ENCODE measurements at places on chromosomes 16 and 17.

DNA sequence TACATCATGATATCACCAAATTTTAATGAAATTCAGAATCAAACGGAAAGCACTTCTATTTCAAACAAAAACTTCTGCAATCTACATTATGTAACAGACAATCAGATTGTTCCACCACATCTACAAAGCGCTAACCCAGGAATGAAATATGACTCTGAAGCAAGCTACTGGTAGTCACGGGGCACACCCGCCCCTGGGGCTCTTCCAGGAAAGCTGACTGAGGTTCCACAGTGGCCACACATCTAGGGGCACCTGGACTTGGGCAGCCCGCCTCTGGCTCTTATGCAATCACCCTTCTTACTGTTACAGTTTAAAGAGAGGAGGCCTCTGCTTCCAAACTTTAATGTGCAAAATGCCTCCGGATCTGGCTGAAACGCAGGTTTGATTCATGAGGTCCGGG lies 27.5 kb downstream of the ZCCHC14 start:
- DNase-seq = peak; percentile 87

GRCh38 chr17:44318077-44318892 lies 6.3 kb downstream of the SLC25A39 start:
- no peak for DNase-seq

DNA sequence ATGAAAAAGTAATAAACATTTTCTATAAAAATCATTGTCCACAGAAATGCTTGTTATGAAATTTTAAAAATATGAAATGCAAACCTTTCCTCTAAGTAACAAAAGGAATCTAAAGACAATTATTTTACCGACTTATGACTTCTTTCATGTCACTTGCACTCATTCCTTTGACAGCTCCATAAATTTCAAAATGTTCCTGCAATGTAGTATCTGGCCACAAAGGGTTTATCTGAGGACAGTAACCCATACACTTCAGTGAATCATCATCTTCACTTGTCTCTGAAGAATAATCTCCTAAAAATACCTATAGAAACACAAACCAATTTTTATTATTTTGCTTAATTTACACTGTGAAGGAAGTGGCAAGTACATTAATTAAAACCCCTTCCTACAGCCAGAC lies 25.6 kb upstream of the ABCA10 start:
- no peak for DNase-seq

- DNase-seq = no peak
Observed at GRCh38 chr17:8005357-8005756, 2.9 kb downstream of the GUCY2D start.

DNA sequence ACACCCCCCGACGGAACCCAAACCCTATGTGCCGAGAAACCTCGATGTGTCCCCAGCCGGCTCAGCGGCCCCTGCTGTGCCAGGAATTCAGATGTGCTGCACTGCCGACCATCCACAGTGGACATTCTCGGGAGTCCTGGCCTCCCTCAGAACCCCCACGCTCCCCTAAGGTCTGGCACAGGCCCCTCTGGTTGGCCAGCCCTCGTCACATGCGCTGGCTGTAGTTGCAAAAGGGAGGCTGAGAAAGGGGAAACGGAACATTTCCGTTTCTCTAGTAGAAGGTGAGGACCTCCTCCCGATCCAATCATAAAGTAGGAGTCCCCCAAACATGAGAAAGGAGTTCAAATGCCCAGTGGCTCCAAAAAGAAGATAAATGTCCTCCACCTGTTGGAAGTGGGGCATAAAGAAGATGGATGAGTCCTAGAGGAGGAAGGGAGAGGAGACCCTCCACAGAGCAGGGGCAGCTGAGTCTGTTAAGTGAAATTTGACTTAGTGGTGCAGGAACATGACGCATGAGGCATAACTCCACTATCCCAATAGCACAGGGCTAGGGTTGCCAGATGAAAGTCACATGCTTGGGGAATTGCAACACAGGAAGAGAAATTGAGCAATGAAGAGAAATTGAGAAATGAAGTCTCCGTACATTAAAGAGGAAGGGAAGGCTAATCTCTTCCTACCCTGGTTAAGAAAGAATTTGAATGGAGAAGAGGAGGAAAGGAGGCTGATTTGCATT lies 49.3 kb upstream of the WSB1 start:
- DNase-seq = peak; percentile 96

GRCh38 chr16:66919569-66920298 lies 1.0 kb upstream of the CDH16 start:
- no peak for DNase-seq

- DNase-seq = peak; percentile 75
Observed at GRCh38 chr17:57861000-57861789, 11.4 kb upstream of the MRPS23 start.

- DNase-seq = no peak
Observed at GRCh38 chr17:53390575-53390974, 432.2 kb upstream of the KIF2B start.

- DNase-seq = no peak
Observed at GRCh38 chr17:83037084-83037873, 42.1 kb upstream of the METRNL start.

GRCh38 chr17:60398227-60398959 lies 6.5 kb upstream of the USP32 start:
- peak; percentile 47 for DNase-seq

- no peak for DNase-seq
Observed at GRCh38 chr17:17788967-17789366, 47.8 kb downstream of the SREBF1 start.

DNA sequence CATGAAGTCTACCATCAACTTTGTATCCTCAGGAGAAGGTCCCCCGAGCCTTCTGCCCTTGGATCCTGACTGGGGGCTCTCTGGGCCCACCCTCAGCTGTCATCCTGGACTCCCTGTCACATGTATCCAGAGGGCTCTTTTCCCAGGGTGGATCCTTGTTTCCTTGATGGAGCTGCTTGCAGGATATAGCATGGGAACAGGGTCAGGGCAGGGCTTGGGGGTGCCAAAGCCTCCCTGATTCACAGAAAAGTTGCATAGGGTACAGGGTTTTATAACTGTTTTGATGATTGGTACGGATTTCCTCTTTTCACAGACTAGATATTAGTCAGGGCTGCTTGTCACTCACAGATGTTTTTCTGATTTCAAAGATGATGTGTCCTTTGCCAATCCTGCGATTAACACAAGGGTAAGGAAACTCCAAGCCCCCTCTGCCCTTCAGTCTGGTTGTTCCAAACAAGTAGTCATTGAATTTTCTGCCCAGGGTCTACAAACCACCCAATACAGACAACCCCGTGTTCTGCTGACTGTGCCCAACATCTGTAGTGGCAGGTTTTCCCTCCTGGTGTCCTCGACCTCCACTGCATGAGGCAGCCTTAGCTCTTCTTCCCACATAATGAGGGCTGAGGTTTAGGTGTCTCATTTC lies 20.6 kb upstream of the SLC35G3 start:
- no peak for DNase-seq

DNA sequence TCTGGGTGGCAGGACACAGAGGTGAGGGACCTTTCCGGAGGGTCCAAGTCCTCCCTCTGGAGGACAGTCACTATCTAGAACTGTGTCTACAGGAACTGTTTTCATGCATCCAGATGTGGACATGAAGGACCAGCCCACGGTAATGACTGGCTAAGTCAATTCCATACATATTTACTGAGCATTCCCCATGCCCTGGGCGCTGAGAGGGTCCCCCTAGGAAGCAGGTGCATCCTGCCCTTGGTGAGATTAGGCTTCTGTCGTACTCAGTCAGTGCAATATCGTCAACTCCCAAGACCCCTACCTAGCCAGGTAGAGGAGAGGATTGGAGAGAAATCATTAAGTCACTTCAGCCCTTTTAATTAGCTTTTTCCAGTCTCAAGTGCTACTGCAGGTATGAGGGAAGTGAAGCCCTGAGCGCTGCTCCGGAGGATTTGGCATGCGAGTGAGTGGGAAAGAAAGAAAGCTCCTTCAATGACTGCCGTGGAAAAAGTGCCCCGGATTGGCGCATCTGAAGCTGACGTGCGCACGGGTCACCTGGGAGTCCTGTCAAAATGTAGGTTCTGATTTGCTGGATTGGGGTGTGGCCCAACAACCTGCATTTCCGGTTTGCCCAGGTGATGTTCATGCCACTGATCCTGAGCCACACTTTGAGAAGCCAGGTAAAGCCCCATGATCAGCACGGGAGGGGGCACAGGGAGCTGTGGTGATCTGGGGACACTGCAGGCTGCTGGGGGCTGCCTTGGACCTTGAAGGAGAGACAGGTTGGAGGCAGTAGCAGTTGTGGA lies 367.4 kb upstream of the TNRC6C start:
- DNase-seq = no peak

- DNase-seq = no peak
Observed at GRCh38 chr17:62172492-62173291, 107.6 kb upstream of the MED13 start.
